ENCODE measurements at places on chromosomes 11 and 22.

- DNase-seq, result no peak
Measured at GRCh38 chr11:126561327-126561893, 205.9 kb downstream of the ST3GAL4 start.

- DNase-seq, result no peak
Measured at GRCh38 chr11:134761386-134761785, 349.3 kb upstream of the B3GAT1 start.

- no peak for DNase-seq
Measured at GRCh38 chr11:12811861-12812260, 137.6 kb downstream of the TEAD1 start.

- DNase-seq, result no peak
Measured at GRCh38 chr11:116454020-116454645, 318.7 kb downstream of the BUD13 start.

DNA sequence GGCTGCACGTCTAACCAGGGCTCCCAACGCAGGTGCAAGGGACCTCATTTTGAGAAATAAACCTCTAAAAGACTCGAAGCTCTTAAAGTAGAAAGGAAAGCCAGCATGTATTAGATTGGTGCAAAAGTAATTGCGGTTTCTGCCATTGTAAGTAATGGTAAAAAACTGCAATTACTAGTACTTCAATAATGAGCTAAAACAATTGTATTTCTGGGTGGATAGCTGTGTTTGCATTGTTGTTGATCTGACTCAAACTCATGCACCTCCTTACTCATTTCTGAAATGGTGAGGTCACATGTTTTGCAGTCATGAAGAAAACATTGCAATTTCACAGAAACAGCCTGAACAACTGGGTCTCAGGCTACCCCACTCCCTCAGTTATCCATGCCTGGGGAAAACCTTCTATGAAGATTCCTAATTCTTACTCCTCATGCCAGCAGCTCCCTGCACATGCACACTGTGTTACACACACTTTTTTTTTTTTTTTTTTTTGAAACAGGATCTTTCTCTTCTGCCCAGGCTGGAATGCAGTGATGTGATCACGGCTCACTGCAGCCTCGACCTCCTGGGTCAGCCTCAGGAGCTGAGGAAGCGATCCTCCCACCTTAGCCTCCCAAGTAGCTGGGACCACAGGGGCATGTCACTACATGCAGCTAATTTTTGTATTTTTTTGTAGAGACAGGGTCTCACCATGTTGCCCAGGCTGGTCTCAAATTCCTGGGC is 24.6 kb downstream of the VWCE start:
- no peak for DNase-seq

- DNase-seq, result peak; percentile 3
Measured at GRCh38 chr11:8261291-8261690, 2.4 kb downstream of the LMO1 start.

Measured in upper lobe of right lung (tissue), 1 donor.